NCI-H2171 (cell line): ENCODE measurements at places on chromosomes 4 and X.
A peak's percentile ranks its signal among the peaks of the same experiment; 100 is the strongest.

GRCh38 chr4:105305019-105305836, 158.6 kb downstream of the TET2 start:
- DNase-seq: no peak

DNA sequence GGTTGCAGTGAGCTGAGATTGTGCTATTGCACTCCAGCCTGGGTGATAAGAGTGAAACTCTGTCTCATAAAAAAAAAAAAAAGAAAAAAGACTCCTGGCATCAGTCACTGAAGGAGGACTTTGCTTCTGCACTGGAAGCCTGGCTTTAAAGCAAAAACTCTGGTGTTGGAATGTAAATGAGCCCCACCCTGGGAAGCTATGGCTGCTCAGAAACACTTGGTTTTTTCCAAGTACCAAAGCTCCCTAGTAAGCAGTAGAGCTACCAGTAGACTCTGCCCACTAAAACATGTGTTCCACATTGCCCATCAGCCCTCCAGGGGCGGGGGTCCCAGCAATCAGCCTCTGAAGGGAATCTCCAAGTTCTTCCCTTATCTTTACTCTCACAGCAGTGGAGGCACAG, 154.4 kb downstream of the SHROOM3 start:
- DNase-seq: no peak

- DNase-seq: peak; percentile 5
Measured at GRCh38 chrX:24515447-24515846, 50.4 kb downstream of the PDK3 start.

- DNase-seq: no peak
Measured at GRCh38 chr4:11954093-11954492, 525.4 kb upstream of the HS3ST1 start.

DNA sequence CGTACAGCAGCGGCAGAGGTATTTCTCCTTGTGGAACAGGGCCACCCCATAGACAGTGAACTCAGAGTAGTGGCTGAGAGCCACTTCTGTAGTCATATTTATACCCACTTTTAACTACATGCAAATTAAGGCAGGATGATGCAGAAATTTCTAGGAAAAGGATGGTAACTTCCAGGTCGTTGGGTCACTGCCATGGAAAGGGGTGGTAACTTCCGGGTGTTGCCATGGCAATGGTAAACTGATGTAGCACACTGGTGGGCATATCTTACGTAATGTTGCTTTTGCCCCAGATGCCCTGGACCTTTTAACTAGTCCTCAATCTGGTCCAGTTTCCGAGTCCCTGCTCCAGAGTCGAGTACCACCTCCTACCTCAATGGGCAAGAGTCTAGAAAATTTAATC, 154.8 kb upstream of the AGA start:
- no peak for DNase-seq

DNA sequence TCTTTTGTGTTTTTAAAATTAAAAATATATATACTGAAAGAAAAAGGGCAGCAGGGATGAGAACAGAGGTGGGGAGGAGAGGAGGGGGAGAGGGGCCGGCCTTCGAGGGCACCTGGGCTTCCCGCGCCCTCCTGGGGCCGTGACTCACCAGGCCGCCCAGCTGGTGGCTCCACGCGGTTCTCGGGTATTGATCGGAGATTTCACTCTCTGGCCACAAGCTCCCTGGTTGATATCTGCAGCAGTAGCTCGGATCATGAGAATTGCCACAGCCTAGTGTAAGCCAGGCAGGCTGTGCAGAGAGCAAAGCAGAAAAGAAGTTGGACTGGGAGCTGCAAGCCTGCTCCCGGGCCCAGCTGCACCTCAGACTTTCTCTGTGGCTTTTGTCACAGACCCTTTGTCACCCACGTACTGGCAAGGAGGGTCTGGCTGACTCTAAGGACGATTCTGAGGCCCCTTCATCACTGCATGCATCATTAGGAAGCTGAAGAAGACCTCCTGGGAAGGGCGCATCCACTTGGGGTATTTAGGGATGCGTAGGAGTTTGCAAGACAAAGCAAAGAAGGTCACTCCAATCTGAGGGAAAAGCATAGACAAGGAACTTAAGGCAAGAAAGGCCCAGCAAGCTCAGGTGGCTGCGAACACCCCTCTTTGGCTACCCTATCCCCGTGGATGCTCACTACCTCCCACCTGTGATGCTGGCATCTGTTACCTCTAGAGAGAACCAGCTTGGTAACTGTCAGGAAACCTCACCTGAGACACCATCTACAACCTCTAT, 71.7 kb downstream of the CPZ start:
- DNase-seq: no peak

- no peak for DNase-seq
Measured at GRCh38 chr4:139619644-139620043, 46.0 kb upstream of the MGST2 start.

DNA sequence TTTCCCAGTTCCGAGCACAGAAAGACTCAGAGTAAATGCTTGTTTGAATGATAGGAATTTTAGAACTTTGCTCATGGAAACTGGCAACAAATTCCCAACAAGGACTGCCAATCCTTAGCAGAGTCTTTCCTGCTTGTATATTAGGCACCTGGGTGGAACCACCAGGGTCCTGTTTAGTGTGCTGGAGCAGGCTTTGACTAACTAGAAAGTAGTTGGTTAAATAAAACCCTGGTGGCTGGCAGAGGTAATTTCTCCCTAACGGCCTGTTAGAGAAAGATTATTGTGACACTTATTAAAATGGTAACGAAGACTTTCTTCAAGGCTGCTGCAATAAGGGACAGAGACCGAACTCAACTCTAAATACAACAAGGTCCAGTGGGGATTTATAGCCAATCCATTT, 103.6 kb upstream of the TEX13D start:
- no peak for DNase-seq
